ENCODE measurements at places on chromosomes 3 and 15.
A peak's percentile ranks its signal among the peaks of the same experiment; 100 is the strongest.

DNA sequence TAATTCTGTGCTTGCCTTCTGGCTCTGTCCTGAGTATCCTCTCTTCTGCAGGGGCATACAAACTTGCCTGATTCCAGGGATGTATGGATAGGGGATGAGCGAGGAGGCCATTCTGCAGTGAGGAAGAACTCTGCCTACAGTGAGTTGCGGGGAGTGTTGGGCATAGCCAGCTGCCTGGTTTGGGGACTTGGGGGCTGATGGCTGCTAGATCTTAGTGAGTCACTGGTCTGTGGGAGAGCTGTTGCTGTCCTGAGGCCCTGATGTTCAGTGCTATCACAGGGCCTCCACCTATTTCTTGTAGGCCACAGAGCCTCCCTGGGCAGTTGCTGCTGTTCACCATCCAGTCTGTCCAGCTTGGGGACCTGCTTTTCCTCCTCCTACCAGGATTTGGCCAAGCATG is 20.3 kb downstream of the CDAN1 start:
- DNase-seq = no peak

DNA sequence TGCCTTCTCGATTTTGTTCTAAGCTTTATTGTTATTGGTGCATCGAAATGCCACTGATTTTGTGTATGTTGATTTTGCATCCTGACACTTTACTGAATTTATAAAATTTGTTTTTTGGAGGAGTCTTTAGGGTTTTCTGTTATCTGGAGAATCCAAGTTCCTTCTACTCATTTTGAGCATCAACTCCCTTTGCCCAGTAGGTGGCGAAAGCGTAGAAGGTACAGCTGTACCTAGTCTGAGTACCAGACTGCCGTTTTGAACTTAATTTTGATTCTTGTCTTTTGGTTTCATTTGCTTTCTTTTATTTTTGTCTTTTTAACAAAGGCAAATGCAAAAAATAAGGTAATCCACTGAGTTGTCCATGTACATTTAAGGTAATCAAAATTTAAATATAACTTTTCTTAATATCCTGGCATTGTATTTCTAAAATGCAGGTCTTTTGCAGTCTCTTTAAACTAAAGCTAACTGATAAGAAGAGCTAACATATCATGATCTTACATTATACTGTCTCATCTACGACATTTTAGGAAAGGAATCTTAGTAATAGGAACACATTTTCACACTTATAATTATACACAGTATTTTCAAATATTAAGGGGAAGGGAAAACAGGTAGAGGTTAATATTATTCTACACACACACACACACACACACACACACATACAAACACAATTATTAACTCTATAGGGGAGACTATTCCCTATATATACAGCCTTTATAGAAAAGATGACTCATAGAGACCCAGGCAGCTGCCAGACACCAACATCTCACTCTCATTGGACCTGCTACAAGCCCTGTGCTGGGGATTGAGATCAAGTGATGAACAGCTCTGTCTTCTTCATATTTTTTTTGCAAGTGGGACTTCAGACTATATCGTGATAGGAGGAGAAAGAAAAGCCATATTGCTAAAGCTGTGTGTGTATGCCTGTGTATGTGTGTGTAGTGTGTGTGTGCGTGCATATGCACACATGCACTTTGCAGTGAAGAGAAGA is 71.8 kb downstream of the SYNPR start:
- DNase-seq = peak; percentile 58

GRCh38 chr15:62119227-62119864 is 45.7 kb downstream of the C2CD4B start:
- no peak for DNase-seq

- no peak for DNase-seq
These were observed 279.2 kb upstream of the KCNH8 start for GRCh38 chr3:18868911-18869689.

All from endothelial cell (in vitro differentiated cells).